Tongue (tissue), 3 donors: ENCODE measurements at places on chromosomes 2 and 18.

GRCh38 chr2:56449449-56449860, 265.7 kb downstream of the CCDC85A start:
- peak; percentile 8 for DNase-seq

DNA sequence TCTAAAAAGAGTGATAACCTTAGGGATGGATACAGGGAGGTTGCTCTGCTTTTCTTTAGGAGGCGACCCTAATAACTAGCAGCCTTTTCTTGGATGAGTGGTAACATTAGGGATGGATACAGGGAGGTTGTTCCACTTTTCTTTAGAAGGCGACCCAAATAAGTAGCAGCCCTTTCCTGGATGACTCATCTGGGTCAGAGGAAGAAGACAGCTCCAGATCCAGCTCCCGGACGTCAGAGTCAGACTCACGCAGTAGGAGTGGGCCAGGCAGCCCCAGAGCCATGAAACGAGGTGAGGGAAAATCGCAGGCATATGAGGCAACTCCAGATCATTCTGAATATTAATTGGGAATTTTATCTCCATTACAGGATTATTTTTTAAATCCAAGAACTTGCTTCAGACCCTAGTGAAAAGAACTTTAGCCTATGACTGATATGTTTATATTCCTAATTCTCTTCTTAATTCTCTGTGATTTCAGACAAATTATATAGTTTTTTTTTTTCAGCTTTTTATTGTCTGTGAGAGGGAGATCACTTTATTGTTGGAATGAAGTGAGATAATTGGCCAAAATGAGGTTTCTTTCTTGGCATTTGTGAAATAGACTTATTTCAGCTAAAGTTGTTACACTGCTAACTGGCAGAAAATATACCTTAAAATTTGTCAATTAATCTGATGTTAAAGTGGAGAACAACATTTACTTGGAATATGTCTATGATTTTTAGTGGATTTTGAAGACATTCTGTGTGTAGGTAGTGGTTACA, 31.2 kb upstream of the C1GALT1C1L start:
- DNase-seq = no peak

GRCh38 chr2:138104071-138104470, 139.8 kb downstream of the HNMT start:
- no peak for DNase-seq

DNA sequence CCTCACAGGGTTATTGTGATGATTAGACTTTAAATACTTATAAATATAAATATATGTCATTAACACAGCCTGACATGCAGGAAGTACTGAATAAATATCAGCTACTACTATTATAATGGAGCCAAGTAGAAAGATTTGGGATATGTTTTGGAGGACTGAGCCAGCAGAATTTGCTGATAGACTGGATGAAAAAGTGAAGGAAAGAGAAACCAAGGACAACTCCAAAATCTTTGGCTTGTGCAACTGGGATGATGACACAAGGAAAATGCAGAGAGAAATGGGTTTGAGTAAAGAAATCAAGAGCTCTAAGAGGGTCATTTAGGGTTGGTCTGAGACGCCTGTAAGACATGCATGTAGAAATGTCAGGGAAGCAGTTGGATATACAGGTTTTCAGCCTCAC, 15.6 kb downstream of the ADD2 start:
- DNase-seq = no peak

DNA sequence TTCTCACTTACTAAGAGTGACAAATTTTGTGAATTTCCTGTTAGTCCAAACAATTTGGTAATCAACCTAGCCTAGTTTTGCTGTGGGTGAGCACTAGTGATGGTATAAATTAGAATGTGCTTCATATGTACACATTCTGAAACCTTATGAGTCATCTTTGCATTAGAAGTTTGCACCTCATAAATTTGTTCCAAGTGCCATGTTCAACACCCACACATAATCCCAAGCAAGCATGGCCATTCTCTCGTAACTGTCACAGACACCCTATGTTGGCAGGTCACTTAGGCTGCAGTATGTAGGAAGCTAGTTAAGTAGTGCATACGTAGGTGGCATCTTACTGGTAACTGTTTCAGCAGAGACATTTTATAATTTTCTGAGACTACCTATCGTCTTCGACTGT, 46.9 kb downstream of the NAB1 start:
- DNase-seq = no peak

DNA sequence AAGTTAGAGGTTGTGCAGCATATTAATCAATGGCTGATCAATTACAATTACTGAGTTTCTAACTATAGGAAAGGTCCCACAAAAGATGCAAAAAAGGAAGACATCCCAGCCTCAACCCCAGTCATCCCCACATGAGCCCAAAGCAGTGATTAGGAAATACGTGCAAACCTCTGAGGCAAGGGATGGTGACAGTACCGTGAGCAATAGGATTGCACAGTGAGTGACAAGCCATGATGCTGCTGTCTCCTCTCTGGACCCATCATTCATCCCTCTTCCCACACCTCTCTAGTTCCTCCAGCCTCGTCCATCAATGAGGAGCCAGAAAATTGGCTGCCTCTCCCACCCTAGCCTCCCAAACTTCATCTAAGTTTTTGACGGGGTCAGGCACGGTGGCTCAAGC, 4.0 kb upstream of the SLC11A1 start:
- no peak for DNase-seq

GRCh38 chr2:98903064-98903355, 33.0 kb downstream of the CRACDL start:
- DNase-seq = no peak

DNA sequence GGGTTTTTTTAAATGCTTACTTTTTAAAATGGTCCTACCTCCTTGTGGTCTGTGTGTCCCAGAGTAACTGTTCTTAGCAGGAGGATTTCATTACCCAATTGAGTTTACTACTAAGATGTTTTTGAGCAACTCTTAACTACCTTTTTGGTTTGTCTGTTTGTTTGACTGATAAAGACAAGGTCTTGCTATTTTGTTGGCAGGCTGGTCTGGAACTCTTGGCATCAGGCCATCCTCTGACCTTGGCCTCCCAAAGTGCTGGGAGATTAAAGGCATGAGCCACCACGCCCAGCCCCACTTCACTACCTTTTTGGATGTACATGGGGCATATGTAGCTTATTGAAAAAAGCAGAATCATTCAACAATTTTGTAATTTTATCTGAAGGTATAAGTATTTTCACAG, 14.9 kb downstream of the MRPS9 start:
- peak; percentile 12 for DNase-seq

GRCh38 chr2:165804719-165805118, 10.7 kb upstream of the GALNT3 start:
- DNase-seq = peak; percentile 19

DNA sequence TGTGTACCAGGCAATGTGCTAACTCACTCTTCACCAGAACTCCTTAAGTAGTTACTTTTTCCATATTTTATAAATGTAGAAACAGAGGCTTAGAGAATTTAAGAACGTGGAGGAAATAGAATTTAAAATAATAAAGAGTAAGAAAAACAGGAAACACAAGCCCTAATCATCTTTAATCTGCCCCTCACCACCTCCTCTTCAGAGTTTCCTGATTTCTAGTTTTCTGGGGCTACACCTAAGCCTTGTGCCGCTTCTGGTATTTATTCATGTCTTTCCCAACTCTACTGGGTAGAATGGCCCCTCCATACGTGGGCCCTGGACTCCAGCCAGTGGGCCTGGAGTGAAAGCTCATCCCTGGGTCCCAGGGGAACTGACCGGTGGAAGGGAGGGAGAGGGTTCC, 85.4 kb downstream of the RTN4 start:
- no peak for DNase-seq

DNA sequence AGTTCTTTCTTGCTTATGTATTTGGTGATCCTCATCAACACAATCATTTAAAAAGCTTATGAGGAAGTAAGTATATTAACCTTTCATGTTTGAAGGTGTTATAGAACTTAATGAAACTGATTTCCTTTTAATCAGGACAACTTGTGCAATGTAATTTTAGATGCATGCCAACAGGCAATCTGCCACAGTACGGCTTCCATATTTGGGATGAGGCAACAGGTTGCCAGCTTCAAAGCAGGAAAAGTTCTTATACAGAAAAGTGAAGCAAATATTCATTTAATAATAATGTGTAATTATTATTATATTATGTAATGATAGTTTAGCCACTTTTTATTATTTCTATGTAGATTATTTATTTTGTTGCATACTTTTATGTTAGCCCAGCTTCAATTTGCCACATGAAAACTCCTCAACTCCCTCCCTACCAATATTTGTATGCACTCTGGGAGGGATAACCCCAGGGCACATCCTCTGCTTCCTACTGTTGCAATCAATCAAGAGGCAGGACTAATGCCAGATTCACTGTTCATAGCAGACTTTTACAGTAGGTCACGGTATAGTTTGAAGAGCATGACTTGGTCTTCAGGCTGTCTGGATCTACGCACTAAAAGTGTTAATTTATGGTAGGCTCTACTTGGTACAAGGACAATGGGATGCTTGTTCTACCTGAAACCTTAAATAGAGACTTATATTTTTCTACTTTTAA, 277.2 kb downstream of the AGPS start:
- DNase-seq = peak; percentile 89

DNA sequence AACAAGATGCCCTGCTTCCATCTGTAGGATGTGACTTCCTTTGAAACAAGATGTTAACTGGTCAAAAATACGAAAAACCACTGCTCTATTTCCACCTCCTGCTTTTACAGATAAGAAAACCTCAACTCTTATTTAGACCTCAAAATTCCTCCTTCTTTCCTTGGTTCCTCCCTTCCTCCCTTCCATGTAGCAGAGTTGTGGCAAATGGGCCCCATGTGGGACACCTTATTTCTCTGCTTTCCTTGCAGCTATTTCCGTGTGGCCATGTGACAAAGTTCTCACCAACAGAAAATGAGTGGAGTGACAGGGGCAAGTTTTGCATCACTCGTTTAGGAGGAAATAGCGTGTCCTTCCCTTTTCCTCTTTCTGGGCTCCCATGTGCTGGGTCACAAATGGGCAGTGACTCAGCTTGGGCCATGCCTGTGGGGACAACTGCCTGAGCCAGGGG, 69.4 kb upstream of the SMAD2 start:
- no peak for DNase-seq

DNA sequence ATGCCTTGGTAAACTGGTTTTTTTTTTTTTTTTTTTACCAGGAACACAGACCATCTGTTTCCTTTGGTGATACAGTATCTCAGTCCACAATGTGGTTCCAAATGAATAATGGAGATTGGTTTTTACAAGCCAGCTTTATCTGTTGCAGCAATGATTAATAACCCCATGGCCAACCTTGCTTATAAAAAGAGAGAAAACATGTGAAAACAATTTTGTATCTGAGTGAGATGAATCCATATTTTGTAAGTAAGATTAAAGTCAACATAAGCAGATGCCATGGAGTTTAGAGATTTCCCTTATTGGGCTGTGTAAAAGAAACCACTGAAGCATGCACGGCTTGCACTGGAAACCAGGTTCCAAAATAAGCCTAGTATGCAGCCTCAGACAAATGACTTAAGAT, 108.6 kb upstream of the CNTNAP5 start:
- DNase-seq = no peak

- DNase-seq = no peak
These were observed 149.1 kb downstream of the GREB1L start for GRCh38 chr18:21391074-21391673.

- no peak for DNase-seq
These were observed 31.3 kb downstream of the SP140L start for GRCh38 chr2:230358305-230358704.

DNA sequence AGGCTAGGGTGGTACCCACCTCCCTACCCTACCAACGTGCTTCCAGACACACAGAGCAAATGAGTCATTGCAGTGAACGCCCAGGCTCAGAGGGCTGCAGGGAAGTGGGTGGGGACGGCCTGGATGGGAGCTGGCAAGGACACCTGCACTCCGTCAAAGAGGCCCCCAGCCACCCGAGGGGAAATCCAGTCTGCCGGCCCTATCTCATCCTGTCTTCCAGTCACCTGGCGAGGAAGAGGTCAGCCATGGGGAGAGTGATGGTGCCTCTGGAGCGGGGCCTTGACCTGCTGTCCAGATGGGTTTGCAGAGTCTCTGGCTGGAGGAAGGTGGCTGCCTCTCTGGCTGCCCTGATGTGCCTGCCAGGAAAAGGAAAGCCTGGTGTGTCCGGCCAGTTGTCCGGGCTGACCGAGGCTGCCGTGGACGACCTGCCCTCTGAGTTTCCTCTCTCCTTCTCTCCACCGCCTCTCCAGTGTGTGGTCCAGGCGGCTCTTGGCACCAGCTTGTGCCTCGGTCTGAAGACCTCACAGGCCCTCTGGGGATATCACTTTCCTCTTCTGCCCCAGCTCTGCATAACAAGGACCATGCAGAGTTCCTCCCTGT, 209.7 kb upstream of the COPS8 start:
- peak; percentile 72 for DNase-seq

- DNase-seq = peak; percentile 81
These were observed 536 bp downstream of the VPS54 start for GRCh38 chr2:64018701-64019082.

DNA sequence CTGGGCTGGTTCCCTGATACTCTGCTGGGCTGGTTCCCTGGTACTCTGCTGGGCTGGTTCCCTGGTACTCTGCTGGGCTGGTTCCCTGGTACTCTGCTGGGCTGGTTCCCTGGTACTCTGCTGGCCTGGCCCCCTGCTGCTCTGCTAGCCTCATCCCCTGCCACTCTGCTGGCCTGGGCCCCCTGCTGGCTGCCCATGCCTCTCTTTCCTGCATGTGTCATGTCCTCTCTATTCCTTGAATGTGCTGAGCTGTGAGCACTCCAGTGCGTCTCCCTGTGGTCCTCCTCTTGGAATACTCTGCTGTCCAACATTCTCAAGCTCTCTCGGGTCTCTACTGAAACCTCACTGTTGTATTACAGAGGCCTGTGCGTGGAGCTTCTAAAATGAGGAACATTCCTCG, 216.3 kb downstream of the RNF144A start:
- DNase-seq = no peak

DNA sequence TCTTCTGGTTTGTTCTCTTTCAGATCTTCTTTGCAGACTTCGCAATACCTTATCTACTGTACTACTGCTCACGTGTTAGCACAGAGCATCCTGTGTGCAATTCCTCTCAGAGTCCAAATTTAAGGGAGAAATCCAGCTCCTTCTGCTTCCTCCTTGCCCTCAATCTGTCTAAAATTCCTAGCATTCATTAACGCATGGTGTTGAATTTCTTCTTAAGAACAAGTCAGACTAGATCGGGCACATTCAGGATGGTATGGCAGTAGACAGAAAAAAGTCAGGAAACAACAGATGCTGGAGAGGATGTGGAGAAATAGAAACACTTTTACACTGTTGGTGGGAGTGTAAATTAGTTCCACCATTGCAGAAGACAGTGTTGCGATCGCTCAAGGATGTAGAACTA, 206.1 kb upstream of the CDH7 start:
- no peak for DNase-seq

DNA sequence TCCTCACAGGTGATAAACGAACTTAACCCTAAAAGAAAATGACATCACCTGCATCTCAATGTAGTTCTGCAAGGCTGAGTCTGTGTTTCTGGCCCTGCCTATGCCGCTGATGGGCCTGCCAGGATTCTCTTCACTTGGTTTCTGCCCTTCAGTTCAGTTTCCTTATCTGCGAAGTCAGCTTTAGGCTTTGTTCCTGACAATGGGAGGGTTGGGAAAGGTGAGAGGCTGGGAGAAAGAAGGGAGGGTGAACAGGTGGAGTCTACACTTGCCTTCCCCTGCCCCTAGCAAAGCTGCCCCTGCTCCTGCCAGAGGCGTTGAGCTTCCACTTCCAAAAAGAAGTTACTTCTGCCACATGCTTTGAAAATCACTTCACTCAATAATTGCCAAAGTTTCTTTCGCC, 124.0 kb upstream of the APCDD1 start:
- no peak for DNase-seq
